Suprapubic skin (tissue), 4 donors: ENCODE measurements at places on chromosomes 11 and 22. TPM values are rescaled to one million over a fixed set of nuclear protein-coding genes. Genes with fewer than 3 reads are reported as not detected.
A peak's percentile ranks its signal among the peaks of the same experiment; 100 is the strongest.

DNA sequence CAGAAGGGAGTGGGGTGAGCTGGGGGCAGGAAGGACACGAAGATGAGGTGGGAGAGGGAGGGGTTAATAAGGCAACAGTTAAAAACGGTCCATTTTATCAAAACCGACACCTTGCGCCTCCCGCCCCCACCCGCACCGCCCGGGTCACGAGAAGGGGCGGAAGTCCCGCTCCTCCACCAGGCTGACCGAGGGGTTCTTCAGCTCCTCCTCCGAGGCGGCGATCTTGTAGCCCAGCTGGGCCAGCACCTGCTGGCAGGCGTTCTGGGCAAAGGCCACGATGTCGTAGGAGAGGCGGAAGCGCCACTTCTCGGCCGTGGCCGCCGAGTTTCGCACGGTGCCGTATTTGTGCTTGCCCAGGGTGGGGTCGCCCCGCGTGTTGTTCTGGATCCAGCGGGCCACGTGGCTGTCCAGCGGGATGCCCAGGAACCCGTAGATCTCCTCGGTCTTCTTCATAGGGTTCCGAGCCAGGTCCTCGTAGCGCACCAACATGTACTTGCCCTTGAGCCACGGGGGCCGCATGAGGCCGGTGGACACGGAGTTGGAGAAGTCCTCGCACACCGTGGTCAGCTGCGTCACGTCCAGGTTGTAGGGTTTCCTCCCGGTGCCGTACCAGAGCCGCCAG is 15.8 kb downstream of the CHST1 start:
- no peaks in the 10 kb centered on the region for H3K36me3 ChIP-seq
- peak; percentile 78 for DNase-seq
- no peaks in the 10 kb centered on the region for H3K4me1 ChIP-seq
- no peak overlapping the region for H3K27ac ChIP-seq
- no peak overlapping the region for H3K4me3 ChIP-seq

LINC01488 gene
- not detected for total RNA-seq

GRCh38 chr11:123000721-123001120 is 19.1 kb upstream of the BSX start:
- H3K27ac ChIP-seq, result no peak overlapping the region
- no peak for DNase-seq
- no peak overlapping the region for H3K4me3 ChIP-seq
- no peaks in the 10 kb centered on the region for H3K4me1 ChIP-seq

MUC6 gene
- 0.04 TPM for total RNA-seq

PDGFD gene
- total RNA-seq, result 4.5 TPM

RASGRP2 gene
- 0.64 TPM for total RNA-seq

DNA sequence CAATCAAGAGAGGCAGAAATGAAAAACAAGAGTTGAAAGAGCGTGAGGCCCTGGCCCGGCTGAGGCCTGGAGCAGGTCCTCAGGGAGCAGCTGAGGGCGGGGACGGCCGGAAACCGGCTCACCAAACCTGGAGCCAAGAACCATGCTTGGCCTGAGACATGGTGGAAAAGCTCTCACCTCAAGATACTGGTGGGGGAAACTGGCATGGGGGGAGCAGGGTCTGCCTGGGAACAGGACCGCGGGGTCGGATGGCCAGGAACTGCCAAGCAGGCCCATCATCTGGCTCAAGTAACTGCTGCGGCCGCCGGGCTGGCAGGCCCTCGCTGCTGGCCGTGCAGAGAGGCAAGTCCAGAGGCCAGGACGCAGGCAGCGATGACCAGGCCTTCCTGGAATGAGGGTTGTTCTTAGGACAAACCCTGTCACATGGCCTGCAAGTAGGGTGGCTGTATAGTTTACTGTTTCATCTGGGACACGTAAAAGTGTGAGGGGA is 18.9 kb upstream of the WNT11 start:
- peak overlapping the region; percentile 24 for H3K27ac ChIP-seq
- no peak overlapping the region for H3K4me3 ChIP-seq
- no peak for DNase-seq
- no peaks in the 10 kb centered on the region for H3K4me1 ChIP-seq
- no peaks in the 10 kb centered on the region for H3K27me3 ChIP-seq

DNA sequence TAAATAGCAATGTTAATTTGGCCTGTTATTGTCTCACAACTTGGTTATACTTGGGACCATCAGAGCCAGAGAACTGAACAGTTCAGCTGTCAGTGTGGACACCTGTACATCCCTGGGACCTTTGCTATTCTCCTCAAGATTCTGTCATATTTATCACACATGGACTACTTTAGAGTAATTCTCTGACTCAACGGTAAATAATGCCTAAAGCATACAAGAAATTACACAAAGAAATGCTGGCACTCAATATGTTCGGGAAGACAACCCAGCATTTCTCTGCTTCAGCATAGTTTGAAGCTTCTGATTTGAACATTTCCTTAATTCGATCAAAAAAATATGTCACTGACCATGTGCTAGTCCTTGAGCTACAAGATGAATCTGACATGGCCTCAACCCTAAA is 34.6 kb upstream of the MMP13 start:
- H3K4me1 ChIP-seq, result no peaks in the 10 kb centered on the region
- no peaks in the 10 kb centered on the region for H3K27me3 ChIP-seq
- H3K36me3 ChIP-seq, result no peaks in the 10 kb centered on the region
- no peak for DNase-seq
- no peak overlapping the region for H3K4me3 ChIP-seq
- H3K27ac ChIP-seq, result no peak overlapping the region

C11orf65 gene
- total RNA-seq, result 3.8 TPM

DNA sequence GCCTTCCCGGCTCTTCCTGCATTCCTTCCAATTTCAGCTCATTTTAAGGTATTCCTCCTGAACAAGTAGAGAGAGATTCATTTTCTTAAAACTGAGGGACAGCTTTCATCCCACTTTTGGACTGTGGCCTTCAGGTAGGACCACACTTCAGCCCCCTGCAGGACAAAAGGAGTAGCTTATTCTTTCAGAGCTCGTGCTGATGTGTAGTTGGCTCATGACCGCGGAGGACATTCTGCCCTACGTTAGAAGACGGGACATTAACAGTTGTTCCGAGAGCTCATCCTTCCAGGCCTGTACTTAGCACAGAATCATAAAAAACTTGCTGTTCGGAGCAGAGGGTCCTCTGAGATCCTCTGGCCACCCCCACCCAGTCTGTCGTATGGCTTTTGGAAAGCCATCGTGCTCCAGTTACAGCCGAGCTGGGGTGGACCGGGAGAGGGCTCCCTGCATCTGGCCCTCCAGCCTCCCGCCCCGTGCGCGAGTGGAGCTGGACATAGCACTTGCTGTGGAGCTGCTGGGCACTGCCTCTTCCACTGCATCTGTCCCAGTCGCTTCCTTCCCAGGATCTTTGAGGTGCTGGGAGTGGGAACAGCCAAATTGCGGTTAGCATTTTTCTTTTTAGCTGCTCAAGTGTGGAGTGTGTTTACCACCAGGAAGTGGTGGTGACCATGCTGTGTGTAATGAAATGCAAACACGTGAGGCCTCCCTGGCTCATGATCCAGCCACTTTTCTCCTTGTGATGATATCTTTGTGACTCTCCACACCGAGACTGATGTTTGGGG is 250.3 kb downstream of the TBC1D22A start:
- H3K4me3 ChIP-seq, result no peak overlapping the region
- no peak for DNase-seq
- H3K27me3 ChIP-seq, result no peaks in the 10 kb centered on the region
- H3K36me3 ChIP-seq, result peaks cover 24% of the 10 kb centered on the region

DNA sequence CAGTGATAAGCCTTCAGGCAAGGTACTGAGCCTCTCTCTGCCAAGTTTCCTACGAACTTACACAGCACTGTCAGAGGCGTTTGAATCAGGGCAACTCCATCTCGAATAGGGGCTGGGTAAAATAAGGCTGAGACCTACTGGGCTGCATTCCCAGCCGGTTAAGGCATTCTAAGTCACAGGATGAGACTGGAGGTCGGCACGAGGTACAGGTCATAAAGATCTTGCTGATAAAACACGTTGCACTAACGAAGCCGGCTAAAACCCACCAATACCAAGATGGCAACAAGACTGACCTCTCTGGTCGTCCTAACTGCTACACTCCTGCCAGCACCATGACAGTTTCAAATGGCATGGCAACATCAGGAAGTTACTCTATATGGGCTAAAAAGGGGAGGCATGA is 20.4 kb upstream of the POGLUT3 start:
- H3K36me3 ChIP-seq, result peaks cover 32% of the 10 kb centered on the region
- no peak for DNase-seq
- H3K27me3 ChIP-seq, result no peaks in the 10 kb centered on the region
- H3K4me1 ChIP-seq, result no peaks in the 10 kb centered on the region

MTMR2 gene
- total RNA-seq, result 15.4 TPM

DNA sequence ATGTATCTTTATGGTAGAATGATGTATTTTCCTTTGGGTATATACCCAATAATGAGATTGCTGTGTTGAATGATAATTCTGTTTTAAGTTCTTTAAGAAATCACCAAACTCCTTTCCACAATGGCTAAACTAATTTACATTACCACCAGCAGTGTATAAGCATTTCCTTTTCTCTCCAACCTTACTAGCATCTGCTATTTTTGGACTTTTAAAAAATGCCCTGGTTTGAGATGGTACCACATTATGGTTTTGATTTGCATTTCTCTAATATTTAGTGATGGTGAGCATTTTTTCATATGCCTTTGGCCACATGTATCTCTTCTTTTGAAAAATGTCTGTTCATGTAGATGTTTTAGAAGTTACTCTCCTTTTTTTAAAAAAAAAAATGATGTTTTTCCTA is 142.0 kb downstream of the METTL15 start:
- no peaks in the 10 kb centered on the region for H3K27me3 ChIP-seq
- no peak for DNase-seq
- no peaks in the 10 kb centered on the region for H3K4me1 ChIP-seq
- no peak overlapping the region for H3K4me3 ChIP-seq
- H3K36me3 ChIP-seq, result no peaks in the 10 kb centered on the region
- no peak overlapping the region for H3K27ac ChIP-seq

DNA sequence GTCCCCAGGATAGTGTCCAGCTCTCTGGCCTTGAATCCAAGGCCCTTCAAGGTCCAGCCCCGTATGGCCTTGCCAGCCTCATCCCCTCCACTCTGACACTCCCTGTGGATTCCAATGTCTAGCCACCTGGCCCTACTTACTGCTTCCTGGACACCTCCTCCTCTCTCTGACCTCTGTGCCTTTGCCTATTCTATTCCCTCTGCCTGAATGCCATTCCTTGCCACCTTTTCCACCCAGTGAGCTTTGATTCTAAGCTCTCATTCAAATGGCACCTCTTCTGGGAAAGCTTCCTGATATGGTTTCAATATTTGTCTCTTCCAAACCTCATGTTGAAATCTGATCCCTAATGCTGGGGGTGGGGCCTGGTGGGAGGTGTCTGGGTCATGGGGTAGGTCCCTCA is 31.9 kb upstream of the TTLL12 start:
- no peak overlapping the region for H3K4me3 ChIP-seq
- no peaks in the 10 kb centered on the region for H3K36me3 ChIP-seq
- no peak overlapping the region for H3K27ac ChIP-seq
- no peak for DNase-seq

GRCh38 chr11:73430326-73430725 is 54.1 kb downstream of the RELT start:
- H3K4me1 ChIP-seq, result no peaks in the 10 kb centered on the region
- no peak for DNase-seq
- H3K36me3 ChIP-seq, result no peaks in the 10 kb centered on the region
- H3K4me3 ChIP-seq, result no peak overlapping the region

- no peak for DNase-seq
- no peaks in the 10 kb centered on the region for H3K36me3 ChIP-seq
- no peak overlapping the region for H3K4me3 ChIP-seq
- no peak overlapping the region for H3K27ac ChIP-seq
- no peaks in the 10 kb centered on the region for H3K27me3 ChIP-seq
- peaks cover 6% of the 10 kb centered on the region for H3K4me1 ChIP-seq
Measured at GRCh38 chr11:73467505-73467904, 91.3 kb downstream of the RELT start.

- H3K27ac ChIP-seq, result no peak overlapping the region
- no peaks in the 10 kb centered on the region for H3K36me3 ChIP-seq
- peaks cover 4% of the 10 kb centered on the region for H3K4me1 ChIP-seq
- H3K27me3 ChIP-seq, result no peaks in the 10 kb centered on the region
Measured at GRCh38 chr11:122743949-122744348, 88.4 kb downstream of the UBASH3B start.

DNA sequence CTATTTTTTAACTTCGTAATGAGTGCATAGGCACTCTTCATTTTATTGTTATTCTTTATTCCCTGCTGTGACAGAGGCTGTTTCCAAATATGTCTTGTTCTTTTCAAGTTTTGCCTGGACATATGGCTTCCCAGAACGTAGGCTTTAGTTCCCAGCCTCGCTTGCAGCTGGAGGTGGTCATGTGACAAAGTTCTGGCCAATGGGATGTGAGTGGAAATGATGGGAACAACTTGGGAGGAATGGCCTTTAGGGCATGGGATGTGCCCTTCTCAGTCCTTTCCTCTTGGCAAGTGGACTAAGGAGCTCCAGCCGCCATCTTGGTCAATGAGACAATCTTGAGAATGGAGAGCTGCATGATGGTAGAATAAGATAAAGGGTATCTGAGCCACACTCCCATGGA is 70.8 kb upstream of the EIF3D start:
- no peaks in the 10 kb centered on the region for H3K36me3 ChIP-seq
- H3K4me1 ChIP-seq, result no peaks in the 10 kb centered on the region
- DNase-seq, result no peak

- no peaks in the 10 kb centered on the region for H3K27me3 ChIP-seq
- H3K27ac ChIP-seq, result no peak overlapping the region
- H3K4me1 ChIP-seq, result no peaks in the 10 kb centered on the region
- no peaks in the 10 kb centered on the region for H3K36me3 ChIP-seq
- DNase-seq, result peak; percentile 28
Measured at GRCh38 chr11:14393129-14393528, 34.1 kb upstream of the RRAS2 start.

GRCh38 chr22:28052825-28053269 is 133.8 kb upstream of the PITPNB start:
- H3K27me3 ChIP-seq, result no peaks in the 10 kb centered on the region
- no peak overlapping the region for H3K27ac ChIP-seq
- H3K36me3 ChIP-seq, result no peaks in the 10 kb centered on the region
- DNase-seq, result no peak

- H3K36me3 ChIP-seq, result no peaks in the 10 kb centered on the region
- no peaks in the 10 kb centered on the region for H3K27me3 ChIP-seq
- no peak overlapping the region for H3K27ac ChIP-seq
- no peak for DNase-seq
Measured at GRCh38 chr11:14378171-14378570, 19.2 kb upstream of the RRAS2 start.

GRCh38 chr22:47034905-47035419 is 272.5 kb downstream of the TBC1D22A start:
- peak overlapping the region; percentile 76 for H3K27ac ChIP-seq
- no peaks in the 10 kb centered on the region for H3K27me3 ChIP-seq
- H3K4me1 ChIP-seq, result peaks cover 59% of the 10 kb centered on the region
- H3K4me3 ChIP-seq, result no peak overlapping the region
- DNase-seq, result peak; percentile 48

GRCh38 chr11:65863889-65864705 is 3.9 kb downstream of the MUS81 start:
- H3K4me3 ChIP-seq, result no peak overlapping the region
- H3K4me1 ChIP-seq, result peaks cover 33% of the 10 kb centered on the region
- DNase-seq, result no peak
- H3K27ac ChIP-seq, result no peak overlapping the region
- peaks cover 58% of the 10 kb centered on the region for H3K36me3 ChIP-seq
- no peaks in the 10 kb centered on the region for H3K27me3 ChIP-seq
